ENCODE measurements at places on chromosomes 7 and 10.
A peak's percentile ranks its signal among the peaks of the same experiment; 100 is the strongest.

DNA sequence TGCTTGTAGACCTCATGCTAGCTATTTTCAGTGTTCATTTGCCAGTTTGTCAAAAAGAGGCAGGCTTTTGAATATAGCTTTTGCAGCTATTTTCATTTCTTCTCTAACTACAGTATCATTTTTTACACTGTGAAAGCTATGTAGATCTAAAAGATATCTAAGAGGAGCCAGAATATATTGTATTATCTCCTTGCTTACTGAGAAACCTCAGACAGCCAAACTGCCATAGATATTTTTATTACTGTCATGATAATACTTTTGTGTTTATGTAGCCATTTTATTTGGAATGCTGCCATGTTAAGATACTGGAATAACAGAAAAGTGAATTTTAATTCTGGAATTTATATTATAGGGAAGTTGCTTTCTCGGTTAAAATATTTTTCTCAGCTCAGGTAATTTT lies 37.2 kb downstream of the ANKIB1 start:
- DNase-seq, result no peak

DNA sequence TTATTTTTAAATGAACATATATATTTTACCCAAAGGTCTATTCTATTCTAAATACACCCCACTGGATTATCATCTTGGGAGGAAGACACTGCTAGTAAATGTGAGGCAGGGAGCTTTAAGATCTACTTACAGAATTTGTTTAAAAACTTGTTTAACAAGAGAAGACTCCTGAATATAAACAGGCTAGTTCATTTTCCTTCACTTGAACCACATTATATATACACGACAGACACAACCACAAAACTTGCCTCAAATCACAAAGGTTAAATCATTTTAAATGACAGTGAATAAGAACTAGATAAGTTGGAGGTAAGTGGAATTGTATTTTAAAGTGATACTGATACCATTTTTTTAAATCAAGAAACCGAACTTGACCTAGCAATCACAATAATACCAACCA lies 109.2 kb downstream of the ATE1 start:
- no peak for DNase-seq

DNA sequence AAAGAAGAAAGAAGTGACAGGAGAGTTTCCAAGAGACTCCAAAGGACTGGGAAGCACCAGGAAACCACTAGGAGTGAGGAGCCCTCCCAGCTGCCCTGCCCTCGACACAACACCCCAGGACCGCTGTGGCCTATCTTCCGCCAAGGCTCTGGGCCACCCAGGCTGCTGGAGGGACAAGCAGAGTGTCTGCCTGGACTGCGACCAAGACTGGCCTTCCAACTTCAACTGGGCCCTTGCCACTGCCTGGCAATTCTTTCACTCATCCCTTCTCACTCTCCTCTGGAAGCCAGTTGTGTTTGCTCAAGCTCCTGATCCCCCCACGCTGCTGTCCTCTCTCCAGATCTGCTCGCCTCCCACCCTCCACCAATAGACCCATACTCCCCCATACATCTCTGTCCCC lies 10.2 kb downstream of the KIAA1549 start:
- DNase-seq, result no peak

DNA sequence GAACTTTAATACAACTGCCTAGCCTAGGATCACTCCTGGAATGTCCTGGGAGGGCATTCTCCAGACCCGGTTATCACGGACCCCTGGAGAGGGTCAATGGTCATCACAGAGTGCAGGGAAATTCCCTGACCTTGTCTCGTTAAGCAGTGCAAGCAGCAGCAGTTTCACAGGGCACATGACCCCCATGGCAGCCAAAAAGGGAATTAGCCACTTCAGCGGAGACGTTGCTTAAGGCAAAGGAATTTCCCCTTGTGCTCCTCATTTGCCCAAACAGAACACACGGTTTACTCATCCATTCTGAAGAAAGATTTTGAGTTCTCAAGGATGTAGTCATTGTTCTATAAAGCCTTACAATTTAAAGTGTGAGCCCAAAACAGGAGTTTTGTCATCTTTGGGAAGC lies 260.3 kb downstream of the SNX13 start:
- no peak for DNase-seq

DNA sequence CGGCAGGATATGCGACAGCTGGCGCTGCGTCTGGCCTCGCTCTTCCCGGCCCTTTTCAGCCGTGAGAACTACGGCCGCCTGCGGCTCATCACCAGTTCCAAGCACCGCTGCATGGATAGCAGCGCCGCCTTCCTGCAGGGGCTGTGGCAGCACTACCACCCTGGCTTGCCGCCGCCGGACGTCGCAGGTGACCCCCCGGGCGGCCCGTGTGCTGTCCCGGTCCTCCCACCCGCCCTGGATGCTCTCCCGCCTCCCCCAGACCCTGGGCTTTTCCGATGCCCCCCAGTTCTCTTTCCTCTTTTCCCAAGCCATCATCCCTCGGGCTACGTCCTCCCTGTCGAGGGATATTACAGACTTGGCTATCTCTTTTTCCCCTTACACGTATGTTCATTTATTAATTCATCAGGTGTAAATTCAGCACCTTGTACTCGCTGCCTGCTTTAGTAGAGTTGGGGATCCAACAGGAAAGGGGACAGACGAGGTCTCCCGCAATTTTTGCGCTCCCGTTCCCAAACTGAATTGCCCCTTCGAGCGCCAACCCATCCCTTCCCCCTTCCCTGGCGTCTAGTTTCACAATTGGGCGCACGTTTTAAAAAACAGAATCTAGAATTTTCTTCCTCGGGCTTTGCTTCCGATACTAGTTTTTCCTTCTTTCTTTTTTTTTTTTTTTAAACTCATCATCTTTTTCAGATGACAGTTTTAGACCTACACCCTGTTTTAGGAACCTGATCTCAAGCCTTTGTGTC lies 846 bp downstream of the MINPP1 start:
- peak; percentile 27 for DNase-seq

- DNase-seq, result no peak
Observed at GRCh38 chr10:30248728-30249127, 100.3 kb downstream of the MTPAP start.

DNA sequence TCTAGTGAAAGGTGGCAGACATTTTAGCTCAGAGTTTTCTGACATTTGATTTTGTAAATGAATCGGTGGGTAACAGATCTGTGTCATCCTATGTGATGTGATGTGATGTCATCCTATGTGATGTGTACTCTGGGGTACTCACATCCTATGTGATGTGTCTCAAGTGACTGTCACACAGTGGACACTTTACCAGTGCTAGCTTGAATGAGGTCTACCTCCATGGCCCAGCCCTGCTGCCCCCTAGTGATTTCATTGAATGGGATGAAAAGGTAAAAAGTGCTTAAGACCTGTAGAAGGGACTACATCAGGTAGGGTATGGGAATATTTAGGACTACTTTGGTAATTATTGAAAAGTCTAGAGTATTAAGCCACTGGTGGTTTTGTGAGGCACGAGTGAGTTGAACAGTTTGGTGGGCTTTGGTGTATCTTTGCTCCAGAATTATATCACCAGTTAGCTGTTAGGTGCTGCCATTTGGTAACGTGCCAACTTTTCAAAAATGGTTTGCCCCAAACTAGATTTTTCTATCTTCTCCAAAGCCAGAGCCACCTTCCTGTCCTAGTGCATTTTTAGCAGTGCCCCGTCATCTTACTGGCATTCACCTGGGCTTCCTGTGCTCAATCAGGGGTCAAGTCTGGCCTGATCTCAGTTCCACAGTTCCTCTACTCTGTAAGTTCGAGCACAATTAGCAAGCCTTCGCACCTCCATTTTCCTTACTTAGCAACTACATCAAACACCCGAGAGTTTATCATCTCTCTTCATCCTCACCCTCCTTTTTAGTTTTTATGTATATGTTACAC lies 9.7 kb downstream of the EIF4H start:
- DNase-seq, result no peak

- no peak for DNase-seq
Observed at GRCh38 chr7:132207211-132207610, 369.1 kb downstream of the PLXNA4 start.

- no peak for DNase-seq
Observed at GRCh38 chr7:126667742-126668366, 584.9 kb downstream of the GRM8 start.

DNA sequence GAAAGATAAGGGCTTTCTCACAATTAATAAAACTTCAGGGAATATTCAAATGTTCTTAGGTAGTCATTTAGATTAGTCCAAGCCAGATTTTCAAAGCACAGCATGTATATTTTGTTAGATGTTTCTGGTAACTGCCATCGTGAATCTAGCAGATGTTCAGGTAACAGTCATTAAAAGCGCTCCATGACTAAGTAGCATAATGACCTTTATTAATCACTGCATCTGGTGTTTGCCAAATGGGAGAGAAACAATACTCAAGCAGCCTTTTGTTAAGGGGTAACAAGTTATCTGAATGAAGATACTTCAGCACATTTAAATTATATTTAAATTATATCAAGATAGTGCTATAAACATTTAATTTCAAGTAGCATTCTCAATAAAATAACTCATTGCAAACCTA lies 47.5 kb downstream of the USP6NL start:
- no peak for DNase-seq

GRCh38 chr10:125820701-125821100 lies 2.4 kb downstream of the UROS start:
- no peak for DNase-seq

DNA sequence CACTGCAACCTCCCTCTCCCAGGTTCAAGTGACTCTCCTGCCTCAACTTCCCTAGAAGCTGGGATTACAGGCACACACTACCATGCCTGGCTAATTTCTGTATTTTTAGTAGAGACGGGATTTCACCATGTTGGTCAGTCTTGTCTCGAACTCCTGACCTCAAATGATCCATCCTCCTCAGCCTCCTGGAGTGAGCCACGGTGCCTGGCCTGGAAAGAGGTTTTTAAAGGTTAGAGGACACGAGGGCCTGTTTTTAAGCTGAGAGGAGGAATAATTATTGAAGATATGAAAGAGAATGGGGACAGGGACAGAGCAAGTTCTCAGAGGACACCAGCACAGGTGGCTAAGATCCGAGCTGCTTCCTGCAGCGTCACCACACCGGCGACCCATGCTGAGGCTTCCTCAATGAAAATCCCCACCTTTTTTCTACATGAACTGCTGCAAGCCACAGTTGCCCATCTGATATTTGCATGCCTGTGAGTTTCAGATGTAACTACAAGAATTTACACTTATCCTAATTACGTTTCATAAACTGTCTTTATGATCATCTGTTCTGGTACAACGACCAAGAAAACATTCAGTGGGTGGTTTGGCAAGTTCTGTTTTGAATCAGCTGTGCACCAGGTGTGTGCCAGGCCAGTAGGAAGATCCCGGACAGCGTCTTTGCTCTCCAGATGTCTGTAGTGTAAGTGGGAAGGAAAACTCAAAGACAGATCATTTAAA lies 76.0 kb downstream of the HIP1 start:
- no peak for DNase-seq

- peak; percentile 2 for DNase-seq
Observed at GRCh38 chr10:32795598-32796183, 162.3 kb downstream of the ITGB1 start.

GRCh38 chr7:137791930-137792329 lies 54.8 kb downstream of the DGKI start:
- DNase-seq, result no peak

DNA sequence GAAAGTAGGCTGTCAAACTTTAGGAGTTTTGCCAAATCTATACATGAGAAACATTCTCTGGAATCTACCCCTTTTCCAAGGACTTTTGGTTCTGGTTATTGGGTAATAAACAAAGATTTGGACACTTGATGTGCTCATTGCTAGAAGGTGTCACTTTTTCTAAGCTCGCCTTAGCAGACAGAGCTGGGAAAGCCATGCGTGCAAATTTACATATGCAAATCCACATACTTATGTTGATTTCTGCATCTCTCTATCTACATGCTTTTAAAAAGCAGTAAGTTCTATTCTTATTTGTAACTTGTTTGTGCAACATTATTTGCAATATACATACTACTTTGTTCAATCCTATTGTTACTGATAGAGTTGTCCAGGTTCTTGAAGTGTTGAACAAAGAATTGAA lies 22.5 kb upstream of the GIMAP6 start:
- DNase-seq, result no peak

DNA sequence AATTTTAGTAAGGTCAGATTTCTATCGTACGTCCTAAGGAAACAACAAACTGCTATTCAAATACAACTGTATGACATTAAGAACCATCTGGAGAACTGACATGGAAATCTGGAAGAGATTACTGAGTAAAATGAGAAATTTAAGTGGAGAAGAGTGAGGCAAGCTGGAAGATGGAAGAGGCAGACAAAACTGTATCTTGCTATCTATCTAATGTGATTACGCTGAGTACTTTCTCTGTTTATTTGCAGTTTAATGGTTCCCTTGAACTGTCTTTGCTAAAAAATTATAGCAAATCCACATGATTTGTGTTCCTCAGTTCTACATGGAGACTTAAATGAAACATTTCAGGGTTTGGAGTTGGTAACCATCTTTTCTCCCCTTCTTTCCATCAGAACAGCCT lies 927.1 kb upstream of the MBL2 start:
- DNase-seq, result no peak

- DNase-seq, result no peak
Observed at GRCh38 chr7:15292138-15292537, 269.7 kb downstream of the AGMO start.

DNA sequence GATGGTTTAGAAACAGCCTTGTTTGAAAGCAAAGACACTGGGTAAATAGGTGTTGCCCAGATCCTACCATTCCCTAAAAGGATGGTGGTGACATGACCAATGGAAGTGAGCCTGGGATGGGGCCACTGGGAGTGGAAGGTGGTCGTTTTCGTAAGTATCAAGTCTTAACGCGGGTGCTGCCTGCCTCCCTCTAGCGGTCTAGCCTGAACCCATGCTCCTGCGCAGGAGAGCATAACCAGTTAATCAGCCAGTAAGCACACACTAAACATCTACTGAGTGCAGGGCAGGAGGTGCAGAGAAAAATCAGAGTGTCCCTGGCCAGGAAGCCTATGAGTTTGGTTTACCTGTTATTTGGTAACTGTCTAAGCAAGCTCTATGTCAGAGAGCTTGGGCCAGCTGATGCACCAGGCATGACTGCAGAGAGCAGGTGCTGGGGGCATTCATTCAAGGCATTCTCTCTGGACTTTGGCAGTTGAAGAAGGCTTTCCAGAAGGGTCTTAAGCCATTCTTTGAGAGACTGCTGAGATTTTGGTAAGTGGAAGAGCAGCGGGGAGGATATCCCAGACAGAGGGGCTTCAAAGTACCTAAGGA lies 930 bp downstream of the GARIN1A start:
- no peak for DNase-seq

GRCh38 chr10:1559311-1559710 lies 178.0 kb downstream of the ADARB2 start:
- no peak for DNase-seq

DNA sequence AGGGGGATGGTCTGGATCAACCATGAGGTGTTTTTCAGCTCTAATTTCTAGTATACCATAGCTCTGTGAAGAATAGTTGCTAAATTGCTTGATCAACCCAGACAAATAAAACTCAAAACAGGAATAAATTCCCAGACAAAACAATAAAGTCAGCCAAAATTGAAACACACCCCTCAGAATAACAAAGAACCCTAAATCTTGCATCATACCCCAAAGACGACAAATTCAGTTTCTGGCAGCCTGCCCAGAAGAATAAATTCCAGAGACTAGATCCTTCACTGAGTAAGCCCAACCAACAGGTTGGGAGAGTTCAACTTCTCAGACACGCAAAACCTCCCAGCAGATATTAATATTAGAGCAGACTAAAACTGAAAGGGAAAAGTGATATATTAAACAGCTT lies 11.2 kb upstream of the SEM1 start:
- DNase-seq, result no peak
